ENCODE measurements at places on chromosomes 2 and 18.

DNA sequence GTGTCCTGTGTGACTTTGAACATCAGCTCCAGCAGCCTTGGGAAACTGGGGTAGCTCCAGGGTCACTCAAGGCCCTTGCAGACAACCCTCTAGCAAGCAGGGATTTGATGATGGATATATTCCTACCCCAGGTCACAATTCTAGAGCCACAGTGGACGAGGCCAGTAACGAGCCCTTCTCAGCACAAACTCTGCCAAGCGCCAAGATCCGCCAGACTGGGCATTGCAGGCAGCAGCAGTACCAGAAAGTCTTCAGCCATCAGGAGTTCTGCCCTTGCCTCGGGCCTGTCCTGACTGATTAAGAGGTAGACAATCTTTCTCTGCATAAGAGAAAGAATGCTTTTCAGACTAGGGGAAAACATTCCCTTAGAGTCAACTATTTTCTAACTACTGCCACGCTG, 259.1 kb downstream of the FBXO15 start:
- DNase-seq, result no peak

- no peak for DNase-seq
Measured at GRCh38 chr2:178770518-178770917, 36.7 kb downstream of the TTN start.

- no peak for DNase-seq
Measured at GRCh38 chr2:96874198-96874831, 4.4 kb upstream of the SEMA4C start.

DNA sequence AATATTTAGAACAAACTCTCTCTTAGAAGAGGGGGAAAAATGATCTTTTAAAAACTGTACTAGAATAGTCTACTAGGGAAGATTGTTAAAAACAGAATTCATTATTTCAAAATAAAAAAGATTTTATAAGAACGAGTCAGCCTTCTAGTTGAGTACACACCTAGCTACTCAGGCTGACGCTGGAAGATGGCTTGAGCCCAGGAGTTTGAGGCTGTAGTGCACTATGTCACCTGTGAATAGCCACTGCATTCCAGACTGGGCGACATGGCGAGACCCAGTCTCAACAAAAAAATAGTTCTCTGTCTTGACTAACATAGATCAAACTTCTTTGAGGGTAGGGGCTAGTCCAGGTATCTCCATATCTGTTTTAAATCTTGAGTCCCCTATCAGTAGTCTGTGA, 33.9 kb downstream of the ERLEC1 start:
- DNase-seq, result no peak

DNA sequence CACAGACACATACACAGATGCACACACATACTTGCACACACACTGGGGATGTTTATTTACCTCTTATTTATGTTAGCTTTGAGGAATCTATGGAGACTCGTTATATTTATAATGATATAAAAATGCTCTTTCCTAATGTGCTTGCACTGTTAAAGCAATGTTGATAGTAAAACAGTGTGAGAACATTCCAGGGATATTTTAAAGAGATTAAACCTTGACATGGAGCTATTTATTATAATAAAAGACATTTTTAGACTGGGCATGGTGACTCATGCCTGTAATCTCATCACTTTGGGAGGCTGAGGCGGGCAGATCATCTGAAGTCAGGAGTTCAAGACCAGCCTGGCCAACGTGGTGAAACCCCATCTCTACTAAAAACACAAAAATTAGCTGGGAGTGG, 557.3 kb upstream of the ZNF804A start:
- no peak for DNase-seq

GRCh38 chr2:4130651-4131050, 427.3 kb downstream of the DCDC2C start:
- no peak for DNase-seq

DNA sequence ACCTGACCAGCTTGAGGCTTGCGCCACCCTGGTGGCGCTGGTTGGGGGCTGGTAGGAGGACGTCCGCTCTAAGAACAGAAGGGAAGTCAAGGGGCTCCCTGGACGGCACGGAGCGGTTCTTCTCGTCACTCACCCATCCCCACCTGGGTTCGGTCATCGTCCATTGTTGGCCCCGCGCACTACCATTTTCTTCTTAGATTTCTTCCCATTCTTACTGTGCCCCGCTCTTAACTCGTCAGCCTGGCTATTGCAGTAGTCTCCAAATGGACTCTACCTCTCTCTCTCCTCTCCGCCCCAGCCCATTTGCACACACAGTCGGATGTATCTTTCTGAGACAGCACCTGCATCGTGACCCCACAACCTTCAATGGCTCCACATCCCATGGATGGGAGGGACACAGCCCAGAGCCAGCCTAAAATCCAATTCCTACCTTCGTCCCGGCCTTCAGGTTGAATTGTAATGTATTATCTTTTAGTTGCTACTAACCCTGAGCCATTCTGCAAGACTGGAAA, 814 bp upstream of the RAB1A start:
- no peak for DNase-seq

- DNase-seq, result no peak
Measured at GRCh38 chr2:10283106-10284062, 19.3 kb upstream of the HPCAL1 start.

DNA sequence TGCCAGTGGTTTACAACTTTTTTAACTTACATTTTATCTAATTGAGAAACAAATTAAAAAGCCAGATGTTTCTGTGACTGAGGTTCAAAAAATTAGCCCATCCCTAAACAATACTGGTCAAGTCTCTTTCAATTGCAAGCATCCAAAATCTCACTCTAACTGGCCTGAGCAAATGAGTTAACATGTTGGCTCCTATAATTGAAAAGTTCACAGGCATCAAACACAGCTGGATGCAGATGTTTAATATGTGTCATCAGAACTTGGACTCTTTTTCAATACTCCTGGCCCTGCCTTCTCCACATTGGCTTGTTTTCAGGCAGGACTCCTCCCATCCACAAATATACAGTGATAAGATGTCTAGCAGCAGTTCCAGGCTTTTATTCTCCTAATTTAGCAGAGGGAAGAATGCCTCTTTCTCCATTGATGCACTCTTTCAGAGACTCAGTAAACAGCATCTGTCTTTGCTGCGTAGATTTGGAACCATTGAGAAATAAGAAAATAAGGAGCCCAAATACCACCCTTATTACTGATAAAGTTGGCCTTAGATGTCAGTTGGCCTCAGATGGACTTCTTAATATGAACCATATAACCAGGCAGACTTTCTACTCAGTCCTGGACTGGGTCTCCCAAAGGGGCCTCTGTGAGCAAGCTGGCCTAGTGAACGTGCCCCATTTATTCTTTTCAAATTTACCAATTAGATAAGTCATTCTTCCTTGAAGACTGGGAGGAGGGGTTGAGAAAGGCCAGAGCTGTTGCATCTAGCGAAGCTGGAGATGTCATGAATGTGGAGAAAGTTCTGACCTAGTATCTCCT, 30.4 kb upstream of the FN1 start:
- no peak for DNase-seq

GRCh38 chr18:23870676-23871380, 143.7 kb upstream of the TTC39C start:
- no peak for DNase-seq

DNA sequence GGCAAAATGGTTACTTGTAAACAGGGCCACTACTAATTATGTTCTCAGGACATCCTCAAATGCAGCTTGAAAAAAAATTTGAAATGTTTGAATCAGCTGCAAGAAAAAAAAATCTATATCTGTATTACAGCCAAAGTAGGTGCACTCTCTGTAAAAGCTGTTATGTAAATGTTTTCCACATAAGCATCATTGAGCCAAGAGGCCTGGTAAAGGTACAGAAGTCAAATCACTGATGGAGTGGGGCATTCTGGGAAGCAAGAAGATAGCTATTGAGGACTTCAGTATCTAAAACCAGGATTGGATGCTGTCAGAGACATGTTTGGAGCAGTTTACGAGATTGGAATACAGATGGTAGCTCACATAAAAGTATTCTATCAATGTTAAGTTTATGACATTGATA, 80.3 kb downstream of the MAPRE2 start:
- no peak for DNase-seq

DNA sequence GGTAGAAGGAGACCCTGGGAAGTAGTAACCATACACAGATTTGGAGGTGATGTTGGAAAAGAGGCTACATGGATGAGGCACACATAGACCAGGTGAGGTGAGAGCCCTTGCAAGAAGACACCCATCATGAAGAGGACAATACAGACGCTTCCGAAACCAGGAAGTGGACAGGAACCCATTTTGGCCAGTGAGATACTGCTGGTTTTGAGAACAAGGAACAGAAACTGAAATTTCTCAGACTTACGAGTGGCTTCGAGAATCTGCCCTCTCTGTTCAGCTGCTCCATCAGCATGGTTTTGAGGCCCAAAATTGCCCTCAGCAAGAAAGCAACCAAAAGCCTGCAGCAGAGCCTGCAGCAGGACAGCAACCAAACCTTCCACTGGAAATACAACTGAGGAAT, 479.1 kb upstream of the NRXN1 start:
- no peak for DNase-seq

GRCh38 chr2:127829845-127830246, 18.9 kb upstream of the WDR33 start:
- peak; percentile 16 for DNase-seq

- DNase-seq, result no peak
Measured at GRCh38 chr2:16661936-16662839, 3.4 kb downstream of the CYRIA start.

DNA sequence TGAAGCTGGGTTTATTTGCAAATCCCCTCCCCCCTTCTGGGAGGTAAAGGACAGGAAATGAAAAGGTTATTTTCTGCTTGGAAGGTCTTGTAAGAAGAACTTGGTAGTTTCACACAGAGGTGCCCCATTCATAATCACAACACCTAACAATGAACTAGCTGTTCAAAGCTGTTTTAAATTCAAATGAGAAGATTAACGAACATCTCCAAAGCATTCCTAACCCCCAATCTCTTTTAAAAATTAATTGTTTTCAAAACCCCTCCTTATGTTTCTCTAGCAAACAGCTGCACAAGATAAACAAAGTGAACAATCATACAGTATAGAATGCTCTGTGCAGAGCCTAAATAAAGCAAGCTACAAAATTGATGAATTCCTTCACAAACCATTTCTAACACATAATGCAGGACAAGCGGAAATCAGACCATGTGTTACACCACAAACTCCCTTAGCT, 271.4 kb downstream of the SATB2 start:
- no peak for DNase-seq

- DNase-seq, result no peak
Measured at GRCh38 chr18:33432857-33433256, 7.7 kb downstream of the CCDC178 start.

DNA sequence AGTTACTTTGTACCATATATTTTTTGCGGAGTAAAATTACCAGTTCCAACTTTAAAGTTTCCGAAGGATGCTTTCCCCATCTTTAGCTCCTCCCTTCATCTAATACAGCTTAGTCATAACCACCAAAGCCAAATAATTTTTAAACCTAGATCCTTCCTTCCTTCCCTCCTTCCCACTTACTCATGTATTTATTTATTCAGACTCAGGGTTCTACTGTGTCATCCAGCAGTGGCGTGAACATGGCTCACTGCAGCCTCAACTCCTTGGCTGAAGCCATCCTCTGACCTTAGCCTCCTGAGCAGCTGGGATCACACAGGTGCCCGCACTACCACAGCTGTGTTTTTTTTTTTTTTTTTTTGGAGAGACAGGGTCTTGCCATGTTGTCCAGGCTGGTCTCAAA, 4.4 kb downstream of the LPIN2 start:
- DNase-seq, result no peak

Data from stimulated activated CD4-positive, alpha-beta T cell treated with anti-CD3 and anti-CD28 coated beads, Interleukin-1b, Interleukin-23, amount 100 ng/mL, for 4 hours (primary cell).